Sciatic nerve (tissue), 2 donors: ENCODE measurements at places on chromosomes 2 and 18. TPM values are rescaled to one million over a fixed set of nuclear protein-coding genes. Genes with fewer than 3 reads are reported as not detected.

DNA sequence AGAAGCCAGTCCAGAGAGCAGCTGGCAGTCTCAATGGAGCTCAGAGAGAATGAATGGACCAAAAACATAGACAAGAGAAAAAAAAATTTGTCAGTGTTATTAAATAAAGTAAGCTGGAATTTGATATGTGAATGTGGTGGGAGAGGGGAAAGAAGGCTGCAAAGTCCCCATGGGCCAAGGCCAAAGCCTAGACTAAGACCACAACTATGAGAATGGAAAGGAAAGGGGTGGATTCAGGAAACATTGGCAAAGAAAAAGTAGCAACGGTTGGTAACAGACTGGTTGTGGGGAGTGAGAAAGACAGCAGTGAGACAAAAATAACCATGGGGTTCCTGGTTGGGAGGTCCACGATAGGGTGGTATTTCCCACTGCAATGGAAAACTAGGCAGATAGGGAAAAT, 47.0 kb downstream of the ZEB2 start:
- no peak for DNase-seq

The GKN1 gene
- not detected for total RNA-seq

DNA sequence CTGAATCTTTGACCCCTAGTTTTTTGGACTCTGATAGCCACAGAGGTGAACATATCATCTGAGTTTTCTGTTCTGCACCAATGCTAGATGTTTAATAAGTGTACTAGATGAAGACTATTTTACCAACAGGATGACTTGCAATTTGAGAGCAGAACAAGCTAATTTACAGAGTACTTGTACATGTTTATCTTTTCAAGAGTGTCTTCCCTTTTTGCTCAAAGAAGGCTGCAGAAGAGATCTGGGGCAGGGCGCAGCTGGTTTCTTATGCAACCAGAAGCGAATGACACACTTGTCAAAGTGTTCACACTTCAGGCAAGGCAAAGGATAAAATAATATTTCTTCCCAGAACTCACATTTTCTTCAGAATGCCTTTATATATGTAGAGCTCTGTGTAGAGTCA, 86.0 kb downstream of the VWA3B start:
- no peak for DNase-seq

DNA sequence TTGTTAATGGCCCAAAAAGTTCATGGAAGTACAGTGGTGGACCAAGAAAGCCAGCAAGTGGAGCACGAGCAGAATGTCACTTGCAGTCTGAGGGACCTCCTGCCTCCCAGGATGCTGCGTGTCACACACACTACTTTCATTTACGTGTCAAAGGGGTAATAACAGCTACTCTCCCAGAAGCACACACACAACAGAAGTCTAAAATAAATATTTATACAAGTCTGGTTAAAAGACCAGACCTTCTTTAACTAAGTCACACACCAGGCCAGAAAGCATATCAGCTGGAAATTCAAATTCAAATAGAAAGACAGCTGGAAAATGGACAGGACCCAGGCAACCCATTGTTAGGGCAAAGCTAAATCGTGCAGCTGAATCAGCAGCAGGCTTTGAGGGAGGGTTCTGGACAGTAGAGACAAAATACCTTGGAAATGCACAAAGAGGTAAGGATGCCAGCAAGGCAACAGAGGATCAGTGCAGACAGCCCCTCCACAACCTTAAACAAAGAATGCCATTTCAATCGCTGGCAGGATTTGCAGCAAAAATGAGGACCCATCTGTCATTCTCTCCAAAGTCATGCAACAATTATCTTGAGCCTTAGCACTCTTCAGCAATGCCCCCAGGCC, 160.5 kb downstream of the TMEM163 start:
- DNase-seq = no peak

GRCh38 chr2:30368258-30368657, 78.8 kb upstream of the LCLAT1 start:
- no peak for DNase-seq

DNA sequence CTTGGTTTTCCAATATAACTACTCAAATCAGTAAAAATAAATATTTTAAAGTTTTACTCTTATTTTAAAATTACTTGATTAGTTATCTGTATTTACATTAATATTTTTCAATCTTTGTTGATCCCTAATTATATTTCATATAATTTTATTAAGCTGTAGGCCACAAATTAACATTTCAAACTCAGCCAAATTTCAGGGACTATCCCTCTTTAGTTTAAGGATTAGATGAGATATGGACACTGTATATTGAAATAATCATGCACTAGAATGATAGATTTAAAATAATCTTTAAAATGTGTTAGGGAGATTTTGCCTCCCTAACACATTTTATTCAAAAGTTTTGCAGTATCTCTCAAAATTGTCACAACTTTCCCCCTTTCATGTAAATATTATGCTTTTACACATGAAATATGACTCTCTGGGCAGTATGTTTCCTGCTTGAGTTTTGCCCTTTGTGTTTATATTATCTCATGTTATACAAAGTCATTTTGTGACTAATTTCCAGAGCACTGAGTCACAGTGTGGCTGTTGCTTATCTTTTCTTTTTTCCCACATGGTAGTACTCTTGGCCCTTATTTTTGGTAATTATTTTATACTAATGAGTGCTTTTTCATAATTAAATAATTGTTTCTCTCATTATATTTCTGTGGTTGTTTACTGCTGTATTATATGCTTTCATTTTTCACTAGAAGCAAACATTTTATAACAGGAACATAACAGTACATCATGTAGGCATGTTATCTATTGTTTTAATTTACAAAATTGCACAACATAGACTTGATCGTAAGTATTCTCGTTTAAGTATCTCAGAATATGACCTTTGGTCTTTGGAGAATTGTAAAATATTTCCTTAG, 1.2 kb downstream of the TFPI start:
- DNase-seq = no peak
